KG1 (cell line): ENCODE measurements at places on chromosomes 5 and 9.

GRCh38 chr5:169290895-169291294 is 10.0 kb downstream of the SLIT3 start:
- DNase-seq: no peak

- no peak for DNase-seq
These were observed 987 bp downstream of the FBXW5 start for GRCh38 chr9:136943291-136944211.

DNA sequence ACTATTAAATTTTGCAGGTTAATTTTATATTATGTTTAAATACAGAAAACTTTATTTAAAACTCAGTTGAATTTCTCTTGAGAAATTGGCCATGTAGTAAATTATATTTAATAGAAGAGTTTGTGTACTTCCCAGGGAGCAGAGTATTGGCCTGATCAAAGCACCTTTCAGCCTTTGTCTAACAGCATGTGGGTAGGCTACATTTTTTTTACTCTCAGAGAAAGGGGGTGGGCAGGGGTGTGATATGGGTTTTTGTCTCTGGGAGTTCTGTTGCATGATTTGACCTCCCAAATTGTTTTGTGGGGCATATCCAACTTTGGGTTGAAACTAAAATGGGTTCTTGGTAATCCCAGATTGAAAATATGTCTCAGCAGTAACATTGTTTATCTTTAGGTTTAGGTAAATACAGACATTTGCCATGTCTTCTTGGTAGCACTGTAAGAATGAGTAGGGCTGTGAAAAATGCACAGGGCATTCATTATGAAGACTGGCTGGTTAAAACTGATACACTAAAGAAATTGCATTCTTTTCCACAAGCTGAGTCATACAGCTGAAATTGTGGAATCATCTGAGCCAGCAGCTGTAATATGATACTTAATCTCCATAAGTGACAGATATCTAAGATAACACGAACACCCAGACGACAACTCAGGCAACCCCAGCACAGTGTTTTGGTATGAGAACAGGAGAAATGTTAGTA is 75.4 kb upstream of the CDKN2B start:
- no peak for DNase-seq

GRCh38 chr5:180389252-180390101 is 36.3 kb upstream of the GFPT2 start:
- DNase-seq: no peak

- no peak for DNase-seq
These were observed 35.6 kb downstream of the ATPSCKMT start for GRCh38 chr5:10214041-10214440.

DNA sequence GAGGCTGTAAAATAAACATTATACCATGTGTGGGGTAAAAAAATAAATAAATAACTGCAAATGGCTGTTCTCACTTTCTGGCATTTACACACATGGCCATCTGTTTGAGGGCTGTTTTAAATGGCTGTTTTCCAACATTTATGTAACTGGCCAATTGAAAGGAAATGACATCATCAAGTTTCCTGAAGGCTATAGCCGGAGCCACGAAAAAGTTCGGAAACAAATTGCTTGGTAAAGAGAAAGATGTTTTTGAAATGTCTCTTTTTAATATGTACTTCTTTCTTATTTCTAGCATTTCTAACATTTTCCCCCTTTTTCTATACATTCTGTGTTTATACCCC is 95.4 kb upstream of the DAB2 start:
- no peak for DNase-seq

DNA sequence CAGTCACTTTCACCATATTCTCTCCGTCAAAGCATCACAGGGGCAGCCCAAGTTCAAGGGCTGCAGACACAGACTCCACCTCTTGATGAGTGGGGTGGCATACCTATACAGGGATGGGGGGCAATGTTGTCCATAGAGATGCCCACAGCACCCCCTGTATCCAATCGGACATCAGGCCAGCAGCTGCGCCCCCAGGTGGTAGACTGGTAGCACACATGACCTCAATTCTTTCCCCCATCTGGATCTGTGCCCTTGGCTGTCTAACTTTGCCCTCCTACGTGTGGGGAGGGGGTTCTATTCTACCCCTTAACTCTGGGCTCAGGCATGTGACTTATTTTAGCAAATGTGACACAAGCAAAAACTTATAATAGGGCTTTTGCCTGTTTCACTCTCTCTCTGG is 84.0 kb upstream of the SLC25A48 start:
- no peak for DNase-seq

DNA sequence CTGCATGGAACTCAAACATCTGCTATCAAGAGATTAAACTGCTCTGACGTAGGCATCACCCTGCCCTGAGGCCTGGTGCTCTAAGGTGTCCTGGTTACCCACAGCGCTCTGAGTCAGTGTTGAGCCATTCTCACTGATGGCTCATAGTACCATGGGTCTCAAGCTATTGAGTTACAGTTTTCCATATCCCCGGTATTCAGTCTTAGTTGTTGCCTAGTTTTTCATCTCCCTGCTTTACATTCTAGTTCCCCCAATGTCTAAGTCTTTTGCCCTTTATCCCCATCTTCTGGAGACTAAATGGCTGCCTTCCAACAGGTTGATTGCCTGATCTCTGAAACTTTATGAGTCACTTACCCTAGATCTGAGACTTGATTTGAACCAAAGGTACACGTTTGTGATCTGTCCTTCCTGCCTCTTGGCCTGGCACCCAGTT is 161.2 kb upstream of the PTGER4 start:
- no peak for DNase-seq

DNA sequence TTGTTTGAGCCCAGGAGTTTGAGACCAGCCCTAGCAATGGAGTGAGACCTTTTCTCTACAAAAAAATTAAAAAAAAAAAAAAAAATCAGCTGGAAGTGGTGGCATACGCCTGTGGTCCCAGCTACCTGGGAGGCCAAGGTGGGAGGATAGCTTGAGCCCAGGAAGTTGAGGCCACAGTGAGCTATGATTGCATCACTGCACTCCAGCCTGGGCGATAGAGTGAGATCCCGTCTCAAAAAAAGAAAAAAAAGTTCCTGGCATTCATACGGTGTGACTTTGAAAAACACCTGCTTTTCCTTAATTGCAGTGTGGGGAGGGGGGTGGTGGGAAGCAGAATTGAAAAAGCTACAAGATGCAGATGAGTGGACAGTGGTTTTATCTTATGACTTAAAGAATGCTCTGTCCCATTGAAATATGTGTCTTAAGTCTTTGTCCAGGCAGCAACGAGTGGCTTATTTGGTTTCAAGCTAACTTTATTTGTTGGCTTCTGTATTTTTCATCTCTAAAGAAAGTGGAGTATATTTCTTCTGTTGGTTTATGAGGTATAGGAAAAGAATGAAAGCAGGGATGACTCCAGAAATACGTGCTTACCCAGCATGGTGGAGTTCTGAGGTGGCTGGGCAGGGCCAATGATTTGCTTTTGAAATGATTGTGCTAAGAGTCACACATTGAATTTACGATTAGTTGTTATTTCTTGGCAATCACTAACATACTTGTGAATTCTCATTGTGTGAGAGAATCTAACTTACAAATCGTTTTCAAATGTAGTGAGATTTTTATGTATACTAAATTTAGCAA is 27.8 kb downstream of the ROPN1L start:
- DNase-seq: no peak

- DNase-seq: no peak
These were observed 142.0 kb upstream of the CHD1 start for GRCh38 chr5:99070822-99071221.

DNA sequence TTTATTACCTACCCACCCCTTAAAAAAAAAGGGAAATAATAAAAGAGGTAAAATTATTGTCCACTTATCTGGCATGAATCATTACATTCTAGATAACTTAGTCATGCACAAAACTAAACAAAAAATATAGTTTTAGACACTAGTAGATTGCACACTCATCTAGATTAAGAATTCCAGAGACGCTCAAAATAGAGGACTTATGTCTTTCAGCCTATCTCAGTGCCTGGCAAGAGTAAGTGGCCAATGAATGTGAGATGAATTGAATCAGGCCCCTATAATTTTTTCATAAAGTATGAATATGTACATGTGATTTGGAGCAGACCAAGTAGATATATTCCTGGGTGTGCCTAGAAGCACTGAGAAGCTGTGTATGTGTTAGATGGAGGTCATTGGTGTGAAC is 2.0 kb upstream of the RXFP3 start:
- no peak for DNase-seq

DNA sequence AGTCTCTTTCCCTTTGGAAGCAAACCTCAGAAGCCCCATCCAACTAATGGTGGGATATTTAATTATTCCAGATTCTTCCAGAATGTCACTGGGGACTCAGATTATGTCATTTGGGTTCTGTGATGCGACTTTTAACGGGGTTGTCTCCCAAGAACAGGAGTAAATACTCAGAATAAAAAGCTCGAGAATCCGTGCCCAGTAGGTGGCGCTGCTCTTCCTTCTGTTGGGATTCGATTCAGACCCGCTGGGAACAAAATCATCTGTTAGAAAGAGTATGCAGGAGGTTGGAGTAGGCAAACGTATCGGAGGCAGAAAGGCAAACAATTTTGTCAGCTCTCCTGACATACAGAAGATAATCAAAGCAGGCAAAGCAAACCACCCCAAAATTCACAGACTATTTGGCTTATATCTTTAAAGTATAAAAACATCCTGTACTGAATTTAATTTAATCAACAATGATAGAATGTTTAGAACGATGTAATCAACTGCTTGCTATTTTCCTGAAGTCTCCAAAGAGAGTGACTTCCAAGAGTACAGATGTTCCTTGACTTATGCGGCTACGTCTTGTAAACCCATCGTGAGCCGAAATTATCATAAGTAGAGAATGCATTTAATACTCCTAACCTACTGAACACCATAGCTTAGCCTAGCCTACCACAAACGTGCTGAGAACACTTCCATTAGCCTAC is 169.8 kb upstream of the RAI14 start:
- peak; percentile 57 for DNase-seq

- DNase-seq: no peak
These were observed 59.6 kb upstream of the SLC27A6 start for GRCh38 chr5:128905568-128906110.

- DNase-seq: peak; percentile 24
These were observed 25.2 kb downstream of the SLC28A3 start for GRCh38 chr9:84315278-84315877.

DNA sequence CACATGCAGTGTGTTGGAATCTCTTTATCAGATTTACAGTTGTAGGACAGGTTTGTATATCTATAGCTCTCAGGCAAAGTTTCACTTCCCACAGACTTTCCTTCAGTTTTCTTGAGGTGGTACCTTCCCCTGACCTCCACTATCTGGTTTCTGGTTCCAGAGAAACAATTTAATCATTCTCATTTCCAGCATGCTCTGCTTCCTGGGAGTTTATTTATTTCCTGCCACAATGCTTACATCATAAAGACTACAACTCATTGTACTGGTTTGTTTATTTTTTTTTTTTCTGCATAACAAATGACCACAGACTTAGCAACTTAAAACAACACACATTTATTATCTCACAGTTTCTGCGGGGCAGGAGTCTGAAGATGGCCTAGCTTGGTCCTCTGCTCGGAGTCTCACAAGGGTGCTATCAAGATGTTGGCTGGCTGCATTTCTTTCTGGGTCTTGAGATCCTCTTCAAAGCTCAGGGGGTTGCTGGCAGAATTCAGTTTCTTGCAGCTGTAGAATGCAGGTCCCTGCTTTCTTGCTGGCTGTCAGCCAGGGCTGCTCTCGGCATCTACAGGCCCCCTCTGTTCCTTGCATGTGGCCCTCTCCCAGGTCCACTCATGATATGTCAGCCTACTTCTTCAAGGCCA is 247.7 kb downstream of the ENC1 start:
- no peak for DNase-seq

- DNase-seq: no peak
These were observed 191.4 kb downstream of the TMEM167A start for GRCh38 chr5:82885627-82886389.

DNA sequence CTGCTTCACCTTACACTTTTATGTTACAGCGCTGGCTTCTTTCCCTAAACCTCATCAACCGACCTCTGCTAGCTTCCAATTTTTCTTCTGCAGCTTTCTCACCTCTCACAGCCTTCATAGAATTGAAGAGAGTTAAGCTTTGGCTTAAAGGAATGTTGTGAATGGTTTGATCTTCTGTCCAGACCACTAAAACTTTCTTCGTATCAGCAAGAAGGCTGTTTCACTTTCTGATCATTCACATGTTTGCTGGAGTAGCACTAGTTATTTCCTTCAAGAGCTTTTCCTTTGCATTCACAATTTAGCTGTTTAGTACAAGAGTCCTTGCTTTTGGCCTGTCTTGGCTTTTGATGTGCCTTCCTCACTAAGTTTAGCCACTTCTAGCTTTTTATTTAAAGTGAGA is 49.5 kb downstream of the NR3C1 start:
- DNase-seq: no peak

- no peak for DNase-seq
These were observed 300.0 kb upstream of the TAS2R1 start for GRCh38 chr5:9930156-9930555.

GRCh38 chr9:4303006-4303405 is 3.1 kb upstream of the GLIS3 start:
- DNase-seq: no peak

DNA sequence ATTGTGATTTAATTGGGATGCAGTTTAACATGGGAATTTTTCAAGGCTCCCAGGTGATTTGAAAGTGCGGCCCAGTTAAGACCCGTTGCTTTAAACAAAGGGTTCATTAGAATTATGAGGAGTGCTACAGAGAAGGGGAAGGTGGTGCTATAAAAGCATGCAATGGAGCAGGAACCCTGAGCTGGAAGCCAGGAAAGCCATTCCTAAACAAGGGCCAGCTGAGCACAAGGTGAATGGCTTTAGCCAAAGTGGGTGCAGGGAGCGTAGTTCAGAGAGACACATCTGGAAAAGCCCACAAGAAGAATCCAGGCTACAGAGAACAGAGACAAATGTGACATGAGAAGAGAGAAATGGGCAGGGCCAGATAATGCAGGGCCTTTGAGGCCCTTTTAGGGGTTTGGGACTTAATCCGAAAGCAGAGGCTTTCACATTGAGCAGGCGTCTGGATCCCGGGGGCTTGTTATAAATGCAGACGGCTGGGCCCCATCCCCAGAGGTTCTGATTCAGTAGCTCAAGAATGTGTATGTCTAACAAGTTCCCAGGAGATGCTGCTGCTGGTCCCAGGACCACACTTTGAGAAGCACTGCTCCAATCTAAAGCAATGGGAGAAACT is 138.1 kb upstream of the WWC1 start:
- DNase-seq: no peak

GRCh38 chr5:127236254-127236653 is 54.3 kb upstream of the MEGF10 start:
- no peak for DNase-seq

DNA sequence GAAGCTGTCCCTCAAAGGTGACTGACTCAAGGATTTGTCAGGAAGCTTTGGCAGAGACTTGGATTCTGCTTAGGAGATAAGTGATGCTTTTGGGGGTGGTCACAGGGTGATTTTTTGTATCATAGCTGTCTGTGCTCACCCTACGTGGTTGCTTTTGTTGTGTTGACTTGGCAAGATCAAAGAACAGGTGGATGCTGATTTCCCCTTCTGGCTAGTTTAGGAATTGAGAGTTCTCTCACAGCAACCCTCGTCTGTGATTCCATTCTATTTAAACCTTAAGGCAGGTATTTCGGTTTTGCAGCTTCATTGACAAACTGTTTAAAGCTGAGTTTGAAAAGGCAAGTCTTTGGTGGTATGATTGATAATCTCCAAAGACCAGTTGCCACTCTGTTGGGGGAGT is 27.2 kb downstream of the ARHGAP26 start:
- no peak for DNase-seq

- no peak for DNase-seq
These were observed 23.4 kb downstream of the ANGPTL2 start for GRCh38 chr9:127098916-127099553.
